ENCODE measurements at places on chromosomes 1 and 21.

GRCh38 chr1:39426346-39426745, 65.1 kb upstream of the BMP8A start:
- no peak for DNase-seq

DNA sequence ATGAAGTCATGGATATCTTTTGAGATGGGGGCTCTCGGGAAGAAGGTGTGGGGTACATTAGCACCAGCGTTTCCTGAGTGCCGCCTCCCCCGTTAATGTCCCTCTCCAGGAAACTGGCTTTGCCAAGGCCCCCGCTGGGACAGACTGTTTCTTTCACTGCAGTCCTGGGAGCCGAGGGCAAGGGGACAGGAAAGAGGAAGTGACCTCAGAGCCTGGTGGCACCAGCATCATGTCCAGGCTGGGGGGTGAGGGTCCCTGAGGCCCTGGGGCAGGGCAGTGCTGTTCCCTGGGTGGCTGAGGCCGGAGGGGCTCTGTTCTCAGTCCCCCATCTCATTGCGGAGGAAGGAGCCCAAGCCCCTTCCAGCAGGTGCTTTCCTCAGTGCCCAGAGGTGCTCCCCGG, 5.8 kb downstream of the PFKL start:
- no peak for DNase-seq

- no peak for DNase-seq
Measured at GRCh38 chr1:179137617-179138255, 55.9 kb downstream of the TOR3A start.

DNA sequence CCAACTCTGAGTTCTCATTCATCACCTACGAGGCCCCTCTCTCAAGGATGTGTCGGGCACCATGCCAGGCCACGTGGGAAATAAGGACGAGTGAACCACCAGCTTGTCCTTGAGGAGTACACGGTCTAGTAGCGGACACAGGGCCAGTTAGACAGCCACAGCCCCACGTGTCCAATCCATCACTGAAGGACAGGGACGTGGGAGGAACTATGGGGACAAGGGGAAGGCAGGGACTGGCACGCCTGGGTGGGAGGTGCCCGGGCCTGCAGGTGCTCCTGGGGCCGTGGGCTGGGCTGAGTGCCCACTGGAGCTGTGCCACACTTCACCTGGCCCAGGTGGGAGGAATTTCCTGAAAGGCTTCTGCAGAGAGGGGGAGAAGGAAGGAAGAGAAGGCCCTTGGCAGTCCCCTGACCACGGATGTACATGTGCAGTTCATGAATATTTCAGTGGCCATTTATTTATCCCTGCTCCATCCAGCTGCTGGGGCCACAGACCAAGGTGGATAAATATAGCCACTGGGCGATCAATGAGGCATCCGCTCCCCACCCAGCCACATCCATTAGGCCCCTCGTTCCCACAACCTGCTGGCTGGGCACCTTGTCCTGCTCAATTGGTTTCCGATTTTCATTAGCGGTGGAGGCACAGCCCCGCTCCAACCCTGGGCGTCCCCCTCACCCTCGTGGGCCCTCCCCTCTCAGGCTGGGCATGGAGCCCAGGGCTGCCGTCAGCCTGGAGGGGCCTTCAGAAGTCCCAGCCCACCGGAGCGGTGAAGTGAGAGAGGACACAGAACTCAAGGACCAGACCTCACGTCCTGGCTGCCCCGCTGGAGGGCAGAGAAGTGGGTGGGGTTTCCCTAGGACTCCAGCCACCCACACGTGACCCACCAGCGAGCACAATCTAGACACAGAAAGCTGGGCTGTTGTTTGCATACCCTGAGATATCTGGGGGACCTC, 59.5 kb downstream of the CASZ1 start:
- DNase-seq = no peak

GRCh38 chr1:228155596-228156514, 6.1 kb downstream of the GJC2 start:
- no peak for DNase-seq
